ENCODE measurements at places on chromosomes 16 and 17. TPM values are rescaled to one million over a fixed set of nuclear protein-coding genes. Genes with fewer than 3 reads are reported as not detected.
A peak's percentile ranks its signal among the peaks of the same experiment; 100 is the strongest.

Gene TNFRSF13B
- total RNA-seq, result not detected

DNA sequence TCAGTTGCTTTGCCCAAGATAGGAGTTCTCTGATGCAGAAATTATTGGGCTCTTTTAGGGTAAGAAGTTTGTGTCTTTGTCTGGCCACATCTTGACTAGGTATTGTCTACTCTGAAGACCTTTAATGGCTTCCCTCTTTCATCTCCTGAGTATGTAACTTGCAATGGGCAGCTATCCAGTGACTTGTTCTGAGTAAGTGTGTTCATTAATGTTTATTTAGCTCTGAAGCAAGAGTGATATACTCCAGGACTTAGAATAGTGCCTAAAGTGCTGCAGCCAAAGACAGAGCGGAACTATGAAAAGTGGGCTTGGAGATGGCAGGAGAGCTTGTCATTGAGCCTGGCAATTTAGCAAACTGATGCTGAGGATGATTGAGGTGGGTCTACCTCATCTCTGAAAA, 8.8 kb upstream of the TANGO6 start:
- DNase-seq, result no peak

- DNase-seq, result peak; percentile 76
These were observed 7.3 kb downstream of the CACNA1H start for GRCh38 chr16:1159973-1160772.

Gene ATF7IP2
- total RNA-seq, result 14.3 TPM

DNA sequence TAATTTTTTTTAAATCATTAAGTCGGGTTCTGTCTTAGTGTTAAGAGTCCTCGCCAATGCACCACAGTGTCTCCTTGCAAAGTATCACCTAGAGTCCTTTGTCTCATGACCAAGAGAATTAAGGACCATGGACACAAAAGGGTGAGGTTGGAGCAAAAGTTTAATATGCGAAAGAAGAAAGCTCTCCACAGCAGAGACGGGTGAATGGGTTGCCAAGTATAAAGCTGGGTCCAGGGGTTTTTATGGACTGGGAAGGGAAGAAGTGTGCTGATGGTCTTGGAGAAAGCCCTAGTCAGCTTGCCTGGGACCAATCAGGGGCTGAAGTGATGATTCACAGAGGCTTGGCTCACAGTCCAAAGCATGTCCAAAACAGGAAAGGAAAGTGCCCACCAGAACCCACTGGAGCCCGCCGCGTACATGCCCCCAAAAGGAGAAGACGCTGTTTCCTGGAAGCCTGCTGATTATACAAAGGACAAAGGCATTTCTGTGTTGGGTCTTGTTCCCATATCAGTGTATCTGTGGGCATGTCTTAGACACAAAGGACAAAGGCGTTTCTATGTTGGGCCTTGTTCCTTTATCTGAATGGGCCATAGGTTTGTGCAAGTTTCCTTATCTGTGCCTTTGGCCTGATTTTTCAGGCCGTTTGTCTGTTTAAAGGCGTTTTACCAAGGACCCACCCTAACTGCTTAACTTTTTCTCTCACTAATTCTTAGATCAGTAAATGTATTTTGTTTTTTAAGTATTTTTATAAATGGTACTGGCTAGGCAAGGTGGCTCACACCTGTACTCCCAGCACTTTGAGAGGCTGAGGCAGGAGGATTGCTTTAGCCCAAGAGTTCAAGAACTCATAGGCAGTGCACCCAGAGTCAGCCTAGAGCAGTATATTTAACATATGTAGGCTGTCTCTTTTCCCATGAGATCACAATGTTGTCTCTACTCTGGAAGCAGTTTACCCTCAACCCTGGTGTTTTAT, 28.7 kb upstream of the ATF7IP2 start:
- no peak for DNase-seq

- DNase-seq, result peak; percentile 51
These were observed 23.8 kb downstream of the EZH1 start for GRCh38 chr17:42720996-42721583.

DNA sequence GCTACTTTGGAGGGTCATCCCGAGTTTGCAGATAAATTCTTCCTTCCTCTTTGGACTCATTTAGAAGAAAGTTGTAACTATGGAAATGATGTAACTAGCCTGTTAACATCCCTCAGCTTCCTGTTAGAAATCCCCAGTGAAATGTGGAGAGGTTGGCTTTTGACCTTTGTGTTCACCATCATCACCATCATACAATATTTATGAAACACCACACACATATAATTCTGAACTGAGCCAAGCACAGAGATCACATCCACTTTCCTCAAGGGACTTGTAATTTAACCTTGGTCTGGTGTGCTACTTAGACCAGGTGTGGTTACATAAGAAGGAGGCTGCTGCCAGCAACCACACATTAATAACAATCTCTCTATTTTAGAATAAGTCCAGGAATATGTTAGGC, 2.5 kb downstream of the CAPNS2 start:
- DNase-seq, result no peak

- no peak for DNase-seq
These were observed 24.6 kb downstream of the CACNG1 start for GRCh38 chr17:67068999-67069398.

Gene ANKRD13B
- 19.6 TPM for total RNA-seq
